Gastroesophageal sphincter (tissue), 4 donors: ENCODE measurements at places on chromosomes 6 and 20.

- H3K4me3 ChIP-seq: no peak overlapping the region
- peaks cover 32% of the 10 kb centered on the region for H3K36me3 ChIP-seq
- ATAC-seq: no peak
- no peaks in the 10 kb centered on the region for H3K27me3 ChIP-seq
Observed at GRCh38 chr6:34973547-34974248, 84.6 kb downstream of the ANKS1A start.

DNA sequence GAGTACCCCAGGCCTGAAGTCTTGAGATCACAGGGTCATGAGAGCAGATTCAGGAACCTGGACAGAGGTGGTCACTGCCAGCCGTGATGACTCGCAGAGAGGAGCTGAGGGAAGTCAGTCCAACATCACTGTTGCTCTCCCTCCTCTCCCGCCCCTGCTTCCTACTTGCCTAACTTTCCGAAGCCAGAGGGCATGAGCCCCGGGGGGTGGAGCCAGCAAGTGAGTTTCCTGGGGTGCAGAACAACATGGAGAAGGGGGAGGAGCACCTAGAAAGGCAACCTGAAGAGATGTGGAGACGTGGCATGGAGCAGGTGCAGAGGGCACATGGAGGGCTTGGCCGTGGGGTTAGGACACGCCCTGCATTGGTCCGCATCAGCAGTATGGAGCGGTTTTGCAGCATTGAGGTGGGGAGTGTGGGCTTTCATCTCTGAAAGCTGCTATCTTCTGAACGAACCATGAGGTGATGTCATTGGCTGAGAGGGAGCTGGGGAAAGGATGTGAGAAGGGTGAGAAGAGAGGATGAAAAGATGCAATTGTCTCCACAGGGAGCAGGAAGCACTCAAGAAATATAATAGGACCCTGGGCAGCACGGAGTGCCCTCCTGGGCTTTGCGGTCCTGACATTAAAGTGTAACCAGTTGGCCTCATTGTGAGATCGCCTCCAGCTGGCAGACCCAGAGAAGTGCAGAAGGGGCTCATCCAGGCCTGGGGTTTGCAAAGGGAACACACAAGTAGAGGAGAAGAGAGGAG, 25.0 kb downstream of the GDAP1L1 start:
- peaks cover 21% of the 10 kb centered on the region for H3K36me3 ChIP-seq
- no peak for ATAC-seq
- H3K4me3 ChIP-seq: no peak overlapping the region

- no peak overlapping the region for H3K27ac ChIP-seq
- ATAC-seq: no peak
- H3K27me3 ChIP-seq: peaks cover 13% of the 10 kb centered on the region
- H3K36me3 ChIP-seq: no peaks in the 10 kb centered on the region
Observed at GRCh38 chr6:107822176-107823046, 1.7 kb downstream of the SCML4 start.

- H3K27me3 ChIP-seq: no peaks in the 10 kb centered on the region
- peaks cover 40% of the 10 kb centered on the region for H3K4me1 ChIP-seq
- no peak overlapping the region for H3K4me3 ChIP-seq
- no peaks in the 10 kb centered on the region for H3K36me3 ChIP-seq
- H3K27ac ChIP-seq: no peak overlapping the region
Observed at GRCh38 chr6:111536910-111537527, 54.0 kb upstream of the REV3L start.

- no peaks in the 10 kb centered on the region for H3K36me3 ChIP-seq
- H3K27me3 ChIP-seq: peaks cover 27% of the 10 kb centered on the region
- H3K4me1 ChIP-seq: no peaks in the 10 kb centered on the region
- H3K27ac ChIP-seq: no peak overlapping the region
- ATAC-seq: no peak
Observed at GRCh38 chr6:165983112-165984072, 184.3 kb downstream of the TBXT start.

DNA sequence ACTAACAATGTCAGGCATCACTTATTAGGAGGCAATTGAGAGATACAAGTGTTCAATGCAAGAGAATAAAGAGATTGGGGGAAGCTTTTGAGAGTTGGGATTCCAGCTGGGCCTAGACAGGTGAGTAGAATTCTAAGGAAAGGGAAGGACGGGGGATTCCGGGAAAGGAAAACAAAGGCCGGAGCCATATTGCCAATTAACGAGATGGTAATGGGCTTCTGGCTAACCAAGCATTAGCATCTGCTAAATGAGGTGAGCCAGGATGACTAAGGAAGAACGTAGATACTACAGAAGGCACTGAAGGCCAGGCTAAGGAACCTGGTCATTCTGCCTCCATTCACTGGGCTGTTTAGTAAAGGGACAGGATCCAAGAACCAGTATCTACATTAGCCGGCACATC, 10.5 kb downstream of the FYN start:
- H3K27me3 ChIP-seq: no peaks in the 10 kb centered on the region
- H3K36me3 ChIP-seq: no peaks in the 10 kb centered on the region
- H3K4me1 ChIP-seq: peaks cover 34% of the 10 kb centered on the region

DNA sequence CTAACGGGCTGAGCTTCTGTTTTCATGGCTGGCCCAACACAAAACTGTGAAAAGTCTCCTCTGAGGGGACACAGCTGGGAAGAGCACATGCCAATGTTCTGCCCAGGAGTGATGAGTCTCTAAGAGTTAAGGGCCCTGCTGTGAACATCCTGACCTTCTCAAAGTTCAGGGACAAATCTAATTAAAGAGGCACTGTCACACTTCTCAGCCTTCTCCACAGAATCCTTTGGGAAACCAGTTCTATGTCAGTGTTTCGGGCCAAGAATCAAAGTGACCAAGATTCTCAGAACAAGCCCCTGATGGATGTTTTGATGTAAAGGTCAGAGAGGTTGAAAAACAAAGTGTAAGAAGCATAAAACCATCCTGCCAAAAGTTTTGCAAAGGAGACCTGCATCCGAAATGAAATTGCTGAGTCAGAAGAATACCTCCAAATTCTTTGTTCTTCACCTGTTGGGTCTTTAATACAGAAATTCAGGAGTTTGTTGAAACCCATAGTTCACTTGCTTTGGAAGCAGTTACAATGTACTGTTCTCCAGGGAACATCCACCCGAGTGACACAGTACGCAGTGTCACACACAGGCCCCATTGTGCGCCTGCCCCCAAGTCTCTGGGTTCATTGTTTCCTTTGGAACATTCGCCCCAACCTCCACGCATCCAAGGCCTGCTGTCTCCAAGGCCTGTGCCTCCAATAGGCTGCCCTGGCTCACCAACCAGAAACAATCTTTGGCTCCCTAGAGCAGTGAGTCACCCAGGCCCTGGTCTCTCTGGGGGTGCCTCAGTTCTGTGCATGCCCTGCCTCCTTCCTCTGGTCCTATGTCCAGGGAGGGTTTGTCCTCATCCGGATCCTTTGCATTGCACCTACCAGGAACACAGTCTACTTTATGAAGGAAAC, 65.5 kb upstream of the QKI start:
- no peaks in the 10 kb centered on the region for H3K27me3 ChIP-seq
- peak; percentile 55 for ATAC-seq
- H3K27ac ChIP-seq: peak overlapping the region; percentile 40
- no peaks in the 10 kb centered on the region for H3K36me3 ChIP-seq
- H3K4me3 ChIP-seq: no peak overlapping the region

DNA sequence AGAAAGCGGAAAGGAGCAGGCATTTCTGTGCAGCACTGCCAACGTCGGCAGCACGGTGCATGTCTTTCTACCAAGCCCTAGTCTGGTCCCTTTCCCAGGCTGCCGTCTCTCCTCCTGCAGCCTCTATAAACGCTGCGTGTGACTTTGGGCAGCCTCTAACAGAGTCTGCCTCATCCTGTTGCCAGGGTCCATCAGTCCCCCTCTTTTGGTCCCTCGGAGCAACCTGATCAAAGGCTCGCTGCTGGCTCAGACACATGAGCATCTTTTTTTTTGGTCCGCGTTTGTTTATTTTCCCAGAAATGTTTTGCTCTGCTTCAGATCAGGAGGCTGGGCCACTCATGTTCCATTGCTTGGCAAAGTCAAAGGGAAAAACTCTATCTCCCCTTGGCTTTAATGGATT, 166.8 kb upstream of the CST7 start:
- no peak overlapping the region for H3K27ac ChIP-seq
- no peak for ATAC-seq
- H3K4me3 ChIP-seq: no peak overlapping the region

DNA sequence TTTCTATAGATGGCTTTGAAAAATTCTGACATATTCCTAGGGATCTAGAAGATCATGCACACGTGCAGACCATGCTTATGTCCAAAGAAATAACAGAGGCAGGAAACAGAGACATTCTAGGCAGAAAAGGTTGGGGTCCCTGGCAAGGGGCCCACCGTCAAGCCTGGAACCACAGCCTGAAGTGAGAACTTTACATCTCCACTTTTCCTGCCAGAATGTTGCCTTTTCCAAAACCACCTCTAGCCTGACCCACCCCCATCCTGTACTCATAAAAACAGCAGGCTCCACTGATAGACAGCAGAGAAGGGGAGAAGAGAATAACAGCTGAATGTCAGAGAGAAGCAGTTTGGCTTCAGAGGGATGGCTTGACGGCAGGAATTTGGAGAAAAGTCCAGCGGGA, 257.3 kb upstream of the NT5E start:
- no peak overlapping the region for H3K4me3 ChIP-seq
- H3K4me1 ChIP-seq: no peaks in the 10 kb centered on the region
- no peaks in the 10 kb centered on the region for H3K27me3 ChIP-seq
- no peak overlapping the region for H3K27ac ChIP-seq
- no peak for ATAC-seq

GRCh38 chr6:90121982-90122381, 174.7 kb downstream of the BACH2 start:
- peaks cover 8% of the 10 kb centered on the region for H3K4me1 ChIP-seq
- H3K4me3 ChIP-seq: no peak overlapping the region
- no peaks in the 10 kb centered on the region for H3K27me3 ChIP-seq
- no peaks in the 10 kb centered on the region for H3K36me3 ChIP-seq
- no peak for ATAC-seq

- H3K36me3 ChIP-seq: no peaks in the 10 kb centered on the region
- H3K27me3 ChIP-seq: no peaks in the 10 kb centered on the region
- peak overlapping the region; percentile 32 for H3K27ac ChIP-seq
- peak; percentile 16 for ATAC-seq
- H3K4me3 ChIP-seq: no peak overlapping the region
Observed at GRCh38 chr6:53483423-53484353, 61.2 kb downstream of the GCLC start.

DNA sequence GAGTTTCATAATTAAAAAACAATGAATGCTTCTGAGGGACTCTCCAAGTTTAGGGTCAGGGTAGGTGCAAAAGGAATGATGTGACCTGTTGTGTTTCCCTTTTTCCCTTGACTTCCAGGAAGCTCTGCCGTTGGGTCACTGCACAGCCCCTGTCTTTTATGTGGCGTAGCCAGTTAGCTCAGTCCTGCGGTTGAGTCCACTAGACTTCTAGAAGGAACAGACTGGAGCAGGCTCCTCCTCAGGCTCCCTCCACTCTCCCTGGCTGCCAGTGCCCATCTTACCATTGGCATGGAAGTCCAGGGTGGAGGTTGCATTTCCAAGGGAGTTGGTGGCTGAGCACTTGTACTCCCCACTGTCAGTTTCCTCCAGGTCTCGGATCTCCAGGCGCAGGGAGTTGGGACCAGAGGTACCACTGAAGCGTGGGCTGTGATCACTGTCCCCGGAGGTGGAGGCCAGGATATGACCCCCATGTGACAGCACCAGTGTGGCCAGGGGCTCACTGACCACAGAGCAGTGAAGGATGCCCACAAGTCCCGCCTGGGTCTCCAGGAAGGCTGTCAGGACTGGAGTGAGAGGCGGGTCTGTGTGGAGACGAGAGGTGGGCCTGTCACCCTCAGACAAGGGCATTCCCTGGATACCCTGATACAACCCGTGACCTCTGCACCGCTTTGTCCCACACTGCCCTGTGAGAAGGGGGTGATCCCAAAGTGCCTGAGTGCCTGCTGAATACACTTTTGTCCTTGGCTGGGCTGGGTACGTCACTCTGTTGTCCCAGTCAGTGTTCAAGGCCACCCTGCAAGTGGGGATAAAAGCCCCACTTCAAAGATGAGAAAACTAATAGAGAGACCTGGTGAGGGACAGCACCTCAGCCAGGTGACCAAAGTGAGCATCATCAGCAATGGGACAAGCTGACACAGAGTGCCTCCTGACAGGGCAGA, 11.1 kb downstream of the SIGLEC1 start:
- H3K4me1 ChIP-seq: no peaks in the 10 kb centered on the region
- no peaks in the 10 kb centered on the region for H3K27me3 ChIP-seq

GRCh38 chr20:32337937-32338661, 20.0 kb upstream of the ASXL1 start:
- no peaks in the 10 kb centered on the region for H3K27me3 ChIP-seq
- H3K4me3 ChIP-seq: no peak overlapping the region
- H3K27ac ChIP-seq: no peak overlapping the region
- peaks cover 13% of the 10 kb centered on the region for H3K36me3 ChIP-seq

GRCh38 chr6:3227363-3228045, at the start of gene TUBB2B:
Gene TUBB2B, minus strand, starts transcription at chr6:3227653. Its CDS starts 110 bp downstream, at chr6:3227543.
- no peaks in the 10 kb centered on the region for H3K36me3 ChIP-seq
- peak within 1 kb of the TSS; percentile 7 for H3K4me3 ChIP-seq
- no peaks in the 10 kb centered on the region for H3K4me1 ChIP-seq
- peaks cover 53% of the 10 kb centered on the region for H3K27me3 ChIP-seq
- no peak within 1 kb of the TSS for H3K27ac ChIP-seq

DNA sequence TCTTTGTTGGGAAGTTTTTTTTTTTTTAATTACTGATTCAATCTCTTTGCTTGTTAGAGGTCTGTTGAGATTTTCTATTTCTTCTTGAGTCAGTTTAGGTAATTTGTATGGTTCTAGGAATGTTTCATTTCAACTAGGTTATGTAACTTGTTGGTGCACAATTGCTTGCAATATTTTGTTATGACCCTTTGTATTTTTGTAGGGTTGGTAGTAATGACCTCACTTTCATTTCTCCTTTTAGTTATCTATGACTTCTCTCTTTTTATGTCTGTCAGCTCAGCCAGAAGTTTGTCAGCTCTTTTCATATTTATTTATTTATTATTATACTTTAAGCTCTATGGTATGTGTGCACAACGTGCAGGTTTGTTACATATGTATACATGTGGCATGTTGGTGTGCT, 51.1 kb upstream of the SLC24A3 start:
- H3K27ac ChIP-seq: no peak overlapping the region
- no peaks in the 10 kb centered on the region for H3K4me1 ChIP-seq
- no peak overlapping the region for H3K4me3 ChIP-seq
- H3K27me3 ChIP-seq: no peaks in the 10 kb centered on the region

DNA sequence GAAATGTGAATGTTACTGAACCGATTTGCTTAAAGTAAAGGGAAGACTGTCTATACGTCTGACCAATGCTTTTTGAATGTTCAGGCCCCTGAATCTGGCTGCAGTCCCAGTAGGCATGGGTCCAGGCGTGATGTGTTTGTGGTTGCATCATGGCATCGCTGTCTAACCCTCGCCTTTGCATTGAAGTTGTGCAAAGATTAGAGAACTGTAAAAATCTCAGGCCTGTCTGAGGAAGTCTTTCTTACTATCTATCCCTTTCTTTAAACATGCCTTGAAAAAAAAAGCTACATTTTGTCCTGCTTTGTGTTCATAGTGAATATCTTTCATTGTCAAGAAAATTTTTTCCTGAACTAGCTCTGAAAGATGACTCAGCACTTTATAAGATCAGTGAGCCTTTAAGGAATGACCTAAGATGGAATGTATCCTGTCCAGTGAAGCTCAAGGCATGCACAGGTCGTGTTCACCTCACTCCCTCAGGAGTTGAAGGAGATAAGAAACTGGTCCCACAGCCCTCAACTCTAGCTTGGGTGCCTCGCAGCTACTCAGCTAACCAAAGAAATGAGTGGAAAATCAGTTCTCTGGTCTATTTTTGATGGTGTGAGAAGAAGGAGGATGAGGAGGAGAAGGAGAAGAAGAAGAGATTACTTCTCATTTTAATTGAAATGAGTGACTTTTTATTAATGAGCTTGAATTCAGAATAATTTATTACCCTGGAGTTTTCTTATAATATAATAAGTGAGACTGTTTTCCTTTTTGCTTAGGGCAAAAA, 48.6 kb downstream of the TPD52L1 start:
- no peak overlapping the region for H3K27ac ChIP-seq
- no peak overlapping the region for H3K4me3 ChIP-seq
- no peaks in the 10 kb centered on the region for H3K27me3 ChIP-seq
- no peak for ATAC-seq
